ENCODE measurements at places on chromosomes 3 and 15.
A peak's percentile ranks its signal among the peaks of the same experiment; 100 is the strongest.

- DNase-seq = peak; percentile 96
These were observed 32.8 kb downstream of the RPN1 start for GRCh38 chr3:128617557-128618397.

- DNase-seq = no peak
These were observed 896.0 kb downstream of the MCTP2 start for GRCh38 chr15:95127356-95127755.

GRCh38 chr3:68874551-68875348, 57.6 kb downstream of the TAFA4 start:
- no peak for DNase-seq

DNA sequence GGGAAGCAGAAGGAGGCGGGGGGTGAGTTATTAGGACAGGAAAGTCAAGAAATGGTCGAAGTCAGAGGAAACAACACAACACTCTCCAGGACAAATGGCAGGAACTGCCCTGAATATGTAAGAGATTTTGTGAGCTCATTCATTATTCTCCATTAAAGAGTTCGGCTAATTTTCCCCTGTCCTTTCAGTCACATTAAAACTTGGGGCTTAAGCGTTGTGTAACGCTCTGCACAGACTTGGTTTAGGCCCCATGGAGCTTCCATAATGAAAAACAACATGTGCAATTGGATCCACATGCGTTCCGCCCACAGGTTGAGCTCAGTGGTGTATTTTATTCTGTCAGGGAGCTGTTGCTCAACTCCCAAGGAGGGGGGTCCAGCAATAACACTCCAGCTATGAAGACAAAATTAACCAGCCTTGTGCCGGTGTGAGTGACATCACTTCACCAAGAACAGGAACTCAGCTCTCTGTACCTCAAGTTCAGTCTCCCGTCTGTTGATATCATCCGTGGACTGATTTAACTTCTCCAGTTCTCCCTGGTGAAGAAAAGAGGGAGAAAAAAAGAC, 2.3 kb downstream of the SH3BP5 start:
- peak; percentile 26 for DNase-seq

GRCh38 chr3:162770551-162770950, 1273.9 kb downstream of the OTOL1 start:
- no peak for DNase-seq

- no peak for DNase-seq
These were observed 207.0 kb downstream of the FOXP1 start for GRCh38 chr3:71376503-71376902.

GRCh38 chr15:93859176-93859575, 372.2 kb upstream of the MCTP2 start:
- no peak for DNase-seq

DNA sequence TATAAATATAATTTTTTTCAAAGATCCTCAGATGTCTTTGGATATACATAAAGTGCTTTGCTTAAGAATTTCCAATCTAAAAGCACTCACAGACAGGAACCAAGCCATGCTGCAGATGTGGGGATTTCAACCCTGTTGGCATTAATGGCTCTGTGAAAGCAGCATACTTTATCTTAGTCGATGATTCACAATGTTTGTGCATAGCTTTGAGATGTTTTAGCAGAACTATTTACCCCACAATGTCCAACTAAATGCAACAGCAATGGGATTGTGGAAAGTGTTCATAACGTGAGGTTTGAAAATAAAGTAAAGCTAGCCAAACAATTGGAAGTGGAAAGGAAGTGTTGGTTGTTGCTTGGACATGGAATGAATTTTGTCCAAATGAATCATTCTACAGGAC, 371.4 kb downstream of the SOX2 start:
- DNase-seq = no peak

DNA sequence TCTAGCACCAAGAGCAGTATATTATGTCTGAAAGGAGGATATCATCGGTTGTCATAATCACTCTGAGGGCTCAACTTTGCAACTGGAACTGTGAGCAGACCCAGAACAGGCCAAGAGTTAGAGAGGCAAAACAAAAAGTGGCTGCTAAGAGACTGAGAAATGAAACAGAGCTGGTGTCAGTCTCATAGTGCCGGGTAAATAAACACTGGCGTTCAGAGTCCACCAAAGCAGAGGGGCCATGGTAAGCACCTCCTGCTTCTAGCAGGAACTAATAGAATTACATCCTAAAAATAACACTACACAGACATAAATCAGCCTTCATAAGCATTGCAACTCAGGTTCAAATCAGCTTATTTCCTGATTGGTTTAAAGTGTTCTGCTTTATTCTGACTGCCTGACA, 10.3 kb upstream of the IL12A start:
- DNase-seq = no peak

- no peak for DNase-seq
These were observed 549.8 kb downstream of the UNC13C start for GRCh38 chr15:54528021-54528420.

- DNase-seq = no peak
These were observed 274.6 kb downstream of the NTRK3 start for GRCh38 chr15:87981969-87982368.

GRCh38 chr3:186997061-186997460, 66.7 kb downstream of the ST6GAL1 start:
- no peak for DNase-seq

GRCh38 chr15:88012233-88012632, 244.3 kb downstream of the NTRK3 start:
- DNase-seq = no peak

- DNase-seq = no peak
These were observed 32.5 kb downstream of the NR2F2 start for GRCh38 chr15:96362755-96363651.

GRCh38 chr15:100671858-100672543, 69.6 kb downstream of the ASB7 start:
- no peak for DNase-seq

GRCh38 chr3:78912259-78912658, 855.5 kb downstream of the ROBO1 start:
- DNase-seq = peak; percentile 85

GRCh38 chr15:57432141-57432741, 55.9 kb downstream of the CGNL1 start:
- DNase-seq = peak; percentile 51

DNA sequence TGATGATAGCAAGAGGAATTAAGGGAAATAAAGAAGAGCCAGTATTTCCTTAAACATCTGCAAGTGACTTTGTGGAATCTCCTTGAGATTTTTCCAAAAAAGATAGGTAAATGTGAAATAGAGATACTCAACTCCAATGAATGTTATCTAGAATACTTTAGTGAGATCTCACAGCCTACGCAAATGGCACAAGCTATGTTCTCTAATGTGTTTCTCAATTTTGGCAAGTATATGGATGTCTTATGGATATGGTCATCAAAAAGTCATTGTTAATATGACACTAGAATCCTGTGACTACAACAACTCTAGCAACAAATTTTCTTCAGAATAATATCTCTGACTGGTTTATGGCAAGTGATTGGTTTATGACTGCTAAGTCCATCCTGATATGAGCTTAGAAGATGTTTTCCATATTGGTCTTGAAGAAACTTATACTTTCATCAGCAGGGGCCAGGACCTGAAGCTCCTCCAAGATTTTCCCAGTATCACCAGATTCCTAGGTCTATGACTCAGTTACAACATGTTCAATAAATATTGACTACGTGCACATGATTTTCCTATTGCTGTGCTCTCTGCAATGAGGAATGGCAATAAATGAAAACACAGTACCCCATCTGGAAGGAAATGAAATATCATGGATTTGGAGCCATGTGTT, 170.9 kb upstream of the THBS1 start:
- DNase-seq = no peak

DNA sequence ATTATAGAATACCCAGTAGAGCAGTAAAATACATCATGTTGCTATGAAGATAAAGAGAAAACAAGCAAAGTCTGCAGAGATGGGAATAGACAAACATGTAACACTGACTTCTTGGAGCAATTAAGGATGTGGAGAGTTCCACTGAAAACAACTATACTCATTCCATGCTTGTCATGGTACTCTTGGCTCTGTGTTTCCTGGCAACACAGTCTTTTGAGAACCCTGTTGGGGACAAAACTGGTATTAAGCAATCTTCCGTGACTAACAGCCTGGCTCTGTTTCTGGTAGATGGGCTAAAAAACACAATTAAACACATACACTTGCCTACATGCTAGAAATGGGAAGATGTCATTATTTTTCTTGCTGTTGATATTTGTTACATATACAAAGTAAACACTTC, 1212.3 kb upstream of the GBE1 start:
- DNase-seq = peak; percentile 8

- no peak for DNase-seq
These were observed 13.4 kb downstream of the GOLGB1 start for GRCh38 chr3:121736112-121736511.
